Fibroblast of lung (primary cell): ENCODE measurements at places on chromosomes 6 and 20.
A peak's percentile ranks its signal among the peaks of the same experiment; 100 is the strongest.

- no peak for DNase-seq
Measured at GRCh38 chr6:89258912-89259311, 41.8 kb upstream of the GABRR1 start.

GRCh38 chr6:52106994-52107393, 19.6 kb upstream of the PKHD1 start:
- no peak for DNase-seq

GRCh38 chr6:73695619-73696421, at the start of gene CD109:
Gene CD109 (plus strand): TSS chr6:73696203. CDS start chr6:73696216, 13 bp downstream.
- peak; percentile 77 for DNase-seq

- no peak for DNase-seq
Measured at GRCh38 chr20:61769286-61769832, 296.3 kb downstream of the TAF4 start.

DNA sequence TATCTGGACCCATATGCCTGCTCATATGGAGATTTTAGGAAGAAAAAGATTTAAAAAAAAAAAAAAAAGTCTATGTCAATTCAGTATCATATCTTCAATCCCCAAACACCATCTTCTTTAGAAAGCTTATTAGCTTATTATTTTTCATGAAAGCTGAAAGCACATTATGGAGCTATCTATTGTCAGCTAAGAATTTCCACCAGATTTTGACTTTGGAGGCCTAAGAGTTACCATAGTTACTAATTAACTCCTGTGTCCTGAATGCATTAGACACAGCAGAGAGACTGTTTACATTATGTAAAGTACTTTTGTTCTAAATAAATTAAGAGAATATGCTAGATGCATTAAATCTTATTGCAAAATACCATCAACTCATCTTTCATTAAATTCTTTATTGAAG, 255.5 kb upstream of the NRSN1 start:
- no peak for DNase-seq

- DNase-seq, result peak; percentile 37
Measured at GRCh38 chr6:66993272-66993671, 1286.2 kb upstream of the EYS start.

- DNase-seq, result no peak
Measured at GRCh38 chr6:83578057-83578456, 65.7 kb downstream of the PRSS35 start.
